Temporal lobe (tissue), 4 donors: ENCODE measurements at places on chromosomes 5 and 9. TPM values are rescaled to one million over a fixed set of nuclear protein-coding genes. Genes with fewer than 3 reads are reported as not detected.

ABLIM3 gene
- total RNA-seq: 13.3 TPM

FOXI1 gene
- total RNA-seq: not detected

FOXD4L4 gene
- 0.25 TPM for total RNA-seq

PCA3 gene
- 0.49 TPM for total RNA-seq

PDZD2 gene
- total RNA-seq: 39.1 TPM

CAMK2A gene
- 6.6 TPM for total RNA-seq

FBN2 gene
- total RNA-seq: 8.1 TPM
